Skin of body (tissue), 3 donors: ENCODE measurements at places on chromosomes 7 and 10.

DNA sequence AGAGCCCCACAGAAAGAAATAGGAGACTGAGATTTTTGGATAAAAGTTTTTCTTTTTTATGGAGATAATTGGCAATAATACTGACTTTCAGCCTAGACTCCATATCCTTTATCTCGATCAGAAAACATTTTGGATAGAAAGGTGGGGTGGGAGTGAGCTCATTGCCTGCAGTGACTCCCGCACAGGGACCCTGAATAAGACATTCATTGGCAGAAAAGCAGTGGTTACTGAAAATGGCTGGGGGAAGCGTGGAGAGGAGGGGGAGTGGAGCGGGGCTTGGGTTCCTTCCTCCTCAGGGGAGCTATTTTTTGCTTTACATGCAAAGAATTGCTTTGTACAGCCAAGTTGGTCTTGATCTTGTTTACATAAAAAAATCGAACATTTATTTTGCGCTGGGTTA lies 90.4 kb upstream of the BMPER start:
- DNase-seq = no peak

DNA sequence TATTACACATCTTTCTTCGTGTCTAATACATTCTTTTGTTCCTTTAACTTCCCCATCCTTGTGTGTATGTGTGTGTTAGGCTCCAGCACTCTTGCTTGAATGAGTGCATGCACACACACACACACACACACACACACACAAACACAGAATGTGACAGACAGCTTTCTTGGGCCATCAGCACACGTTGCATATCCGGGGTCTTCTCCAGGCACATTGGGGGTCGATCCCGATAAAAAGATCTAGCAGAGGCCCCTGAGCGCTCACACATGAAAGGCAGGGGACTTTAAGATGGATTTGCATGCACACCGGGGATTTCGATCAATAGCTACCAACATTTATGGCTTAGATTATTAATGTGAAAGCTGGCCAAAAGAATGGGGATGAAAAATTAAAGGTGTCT lies 4.5 kb downstream of the SKIDA1 start:
- no peak for DNase-seq

GRCh38 chr7:25894902-25895791 lies 256.9 kb upstream of the NFE2L3 start:
- peak; percentile 29 for DNase-seq

GRCh38 chr7:101216001-101216859 lies 1.2 kb downstream of the PLOD3 start:
- no peak for DNase-seq

DNA sequence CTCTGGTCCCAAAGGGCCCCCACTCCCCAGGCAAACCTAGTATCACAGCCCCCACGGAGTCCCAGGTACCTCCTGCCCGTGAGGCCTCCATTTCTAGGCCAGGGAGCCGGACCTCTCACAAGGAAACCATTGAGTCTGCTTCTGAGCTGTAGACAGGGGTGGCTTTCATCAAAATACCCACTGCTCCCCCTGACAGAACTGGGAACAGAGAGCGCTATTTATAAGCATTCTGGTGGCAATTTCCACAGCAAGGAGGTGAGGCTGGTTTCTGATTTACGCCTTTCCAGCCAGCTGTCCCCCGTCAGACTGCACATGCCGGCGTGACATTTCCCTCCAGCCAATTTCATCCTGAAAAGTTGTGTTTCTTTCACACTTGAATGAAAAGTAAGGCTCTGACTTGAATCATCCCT lies 407.5 kb upstream of the PRKCQ start:
- DNase-seq = peak; percentile 13

GRCh38 chr7:8015100-8015745 lies 46.6 kb downstream of the GLCCI1 start:
- DNase-seq = no peak

DNA sequence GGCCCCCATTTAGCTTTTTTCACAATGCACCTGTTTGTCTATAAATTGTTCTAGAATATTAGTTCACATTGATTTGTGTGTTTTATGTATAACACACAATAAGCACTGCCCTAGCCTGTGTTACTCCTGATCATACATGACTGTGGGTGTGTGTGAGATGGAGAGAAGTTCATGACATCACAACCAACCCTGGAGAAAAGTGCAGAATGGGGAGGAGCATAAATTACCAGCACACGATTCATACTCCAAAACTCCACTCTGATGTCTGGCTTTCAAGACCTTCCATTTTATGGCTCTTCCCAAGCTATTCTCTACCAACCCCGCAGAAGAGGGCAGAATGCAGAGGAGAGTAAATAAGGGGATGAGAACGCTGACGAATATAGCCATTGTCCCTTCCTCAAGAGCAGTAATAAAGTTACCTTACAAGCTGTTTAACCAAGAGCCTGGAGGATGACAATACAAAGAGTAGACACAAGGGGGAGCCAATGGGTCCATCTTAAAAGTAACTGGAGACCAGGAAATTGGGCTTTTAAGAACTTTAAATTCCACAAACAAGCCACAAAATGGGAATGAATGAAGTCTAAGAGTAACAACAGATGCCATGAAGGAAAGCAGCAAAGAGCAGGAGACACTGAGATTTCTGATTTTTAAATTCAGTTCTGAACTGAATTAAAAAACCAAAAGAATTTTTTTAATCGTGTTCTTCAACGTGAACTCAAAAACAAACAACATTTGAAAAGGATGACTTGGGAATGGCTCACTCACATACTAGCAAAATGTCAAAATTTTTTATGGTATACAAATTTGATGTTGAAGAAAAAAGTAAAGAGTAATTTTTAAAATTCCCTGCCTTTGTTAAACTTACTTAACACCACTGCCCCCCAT lies 159.6 kb downstream of the PARD3 start:
- peak; percentile 66 for DNase-seq

DNA sequence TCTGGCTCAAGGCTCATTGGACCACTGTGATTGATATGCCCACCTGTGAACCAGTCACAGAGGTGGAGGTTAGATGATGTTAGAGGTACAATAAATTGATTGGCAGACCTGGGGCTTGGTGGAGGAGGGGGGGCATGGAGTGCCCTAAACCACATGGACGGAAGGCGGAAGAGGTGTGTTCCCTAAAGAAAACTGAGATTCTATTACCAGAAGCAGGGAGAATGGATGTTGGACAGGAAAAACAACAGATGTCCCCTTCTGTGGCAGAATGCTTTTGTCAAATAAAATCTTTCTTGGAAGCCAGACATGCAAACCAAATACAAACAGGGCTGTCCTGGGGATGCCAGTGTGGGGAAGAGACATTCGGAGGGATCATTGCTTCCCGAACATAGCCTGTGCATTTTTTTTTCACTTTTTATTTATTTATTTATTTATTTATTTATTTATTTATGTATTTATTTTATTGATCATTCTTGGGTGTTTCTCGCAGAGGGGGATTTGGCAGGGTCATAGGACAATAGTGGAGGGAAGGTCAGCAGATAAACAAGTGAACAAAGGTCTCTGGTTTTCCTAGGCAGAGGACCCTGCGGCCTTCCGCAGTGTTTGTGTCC lies 433.9 kb downstream of the RPS24 start:
- DNase-seq = no peak

DNA sequence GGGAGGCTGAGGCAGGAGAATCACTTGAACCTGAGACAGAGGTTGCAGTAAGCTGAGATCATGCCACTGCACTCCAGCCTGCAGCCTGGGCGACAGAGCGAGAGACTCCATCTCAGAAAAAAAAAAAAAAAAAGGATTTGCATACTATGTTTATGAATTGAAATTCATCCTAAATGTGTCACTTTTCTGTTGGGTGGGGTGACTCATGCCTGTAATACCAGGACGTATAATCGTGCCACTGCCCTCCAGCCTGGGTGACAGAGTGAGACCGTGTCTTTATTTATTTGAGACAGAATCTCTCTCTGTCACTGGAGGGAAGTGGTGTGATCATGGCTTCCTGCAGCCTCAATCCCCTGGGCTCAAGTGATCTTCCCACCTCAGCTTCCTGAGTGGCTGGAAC lies 5.8 kb downstream of the ZNF212 start:
- DNase-seq = no peak

- no peak for DNase-seq
These were observed 54.0 kb upstream of the CACUL1 start for GRCh38 chr10:118808601-118809356.

GRCh38 chr7:1787241-1787640 lies 117.2 kb downstream of the ELFN1 start:
- no peak for DNase-seq

- DNase-seq = no peak
These were observed at the start of gene SLC13A4 for GRCh38 chr7:135728136-135728669. Gene SLC13A4, minus strand, starts transcription at chr7:135728186. Its CDS starts 690 bp downstream, at chr7:135727496.

DNA sequence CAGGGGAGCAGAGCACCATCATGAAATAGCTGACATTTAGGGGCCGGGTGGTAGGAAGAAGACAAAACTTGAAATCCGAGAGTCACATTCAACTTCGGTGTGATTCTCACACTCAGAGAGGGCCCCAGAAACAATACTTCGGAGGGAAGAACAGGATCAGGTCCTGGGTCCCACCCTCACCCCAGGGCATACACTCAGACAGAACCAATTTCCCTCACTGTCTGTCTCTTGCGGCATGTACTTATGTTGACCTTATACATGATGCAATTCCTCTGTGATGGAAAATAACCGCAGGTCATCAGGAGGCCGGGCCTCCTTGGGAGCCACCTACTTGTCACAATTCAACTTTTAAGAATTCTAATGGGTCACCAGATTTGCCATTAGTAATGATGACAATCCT lies 26.3 kb upstream of the HMX3 start:
- no peak for DNase-seq

DNA sequence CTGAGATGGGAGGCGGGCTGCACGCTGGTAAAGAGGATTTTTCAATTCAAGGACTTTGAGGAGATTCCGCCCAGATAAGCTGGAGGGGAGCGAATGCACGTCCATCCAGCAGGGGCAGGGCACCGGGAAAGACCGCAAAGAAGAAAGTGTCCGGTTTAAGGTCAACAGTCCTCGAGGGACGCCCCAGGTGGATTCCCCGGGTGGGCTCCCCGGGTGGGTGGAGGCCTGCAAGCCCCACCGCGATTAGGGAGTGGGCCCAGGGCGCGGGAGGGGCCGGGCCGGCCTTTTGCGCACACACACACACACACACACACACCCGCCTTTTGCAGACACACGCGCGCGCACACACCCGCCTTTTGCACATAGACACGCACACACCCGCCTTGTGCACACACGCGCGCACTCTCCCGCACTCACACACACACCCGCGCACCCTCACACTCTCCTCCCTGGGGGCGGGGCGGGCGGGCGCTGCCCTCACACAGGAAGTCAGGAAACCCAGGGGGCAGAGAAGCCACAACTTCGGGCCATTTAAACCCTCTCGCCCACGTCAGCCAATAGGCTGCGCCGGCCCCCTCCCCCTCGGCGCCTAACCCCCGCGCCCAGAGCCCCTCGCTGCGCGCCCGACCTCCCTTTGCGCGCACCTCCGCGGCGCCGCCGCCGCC lies 615 bp downstream of the ARHGAP12 start:
- peak; percentile 35 for DNase-seq

GRCh38 chr10:23375366-23375765 lies 30.8 kb upstream of the C10orf67 start:
- no peak for DNase-seq

DNA sequence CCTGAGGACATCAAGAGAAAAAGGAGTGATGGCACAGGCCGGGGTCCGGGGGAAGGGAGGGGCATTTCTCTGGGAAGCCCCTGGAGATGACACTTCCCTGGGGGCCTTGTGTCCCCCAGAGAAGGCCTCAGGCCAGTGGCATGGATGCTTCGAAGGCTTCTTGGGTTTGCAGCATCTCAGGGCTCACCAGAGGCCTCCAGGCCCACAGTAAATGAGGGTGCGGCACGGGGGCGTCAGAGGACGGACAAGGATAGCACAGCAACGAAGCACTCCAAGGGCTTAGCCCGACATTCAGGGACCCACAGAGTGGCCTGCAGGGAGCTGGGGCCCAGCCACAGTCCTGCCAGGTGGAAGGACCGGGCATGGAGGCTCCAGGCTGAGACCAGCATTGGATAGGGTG lies 71.6 kb downstream of the ADARB2 start:
- no peak for DNase-seq

DNA sequence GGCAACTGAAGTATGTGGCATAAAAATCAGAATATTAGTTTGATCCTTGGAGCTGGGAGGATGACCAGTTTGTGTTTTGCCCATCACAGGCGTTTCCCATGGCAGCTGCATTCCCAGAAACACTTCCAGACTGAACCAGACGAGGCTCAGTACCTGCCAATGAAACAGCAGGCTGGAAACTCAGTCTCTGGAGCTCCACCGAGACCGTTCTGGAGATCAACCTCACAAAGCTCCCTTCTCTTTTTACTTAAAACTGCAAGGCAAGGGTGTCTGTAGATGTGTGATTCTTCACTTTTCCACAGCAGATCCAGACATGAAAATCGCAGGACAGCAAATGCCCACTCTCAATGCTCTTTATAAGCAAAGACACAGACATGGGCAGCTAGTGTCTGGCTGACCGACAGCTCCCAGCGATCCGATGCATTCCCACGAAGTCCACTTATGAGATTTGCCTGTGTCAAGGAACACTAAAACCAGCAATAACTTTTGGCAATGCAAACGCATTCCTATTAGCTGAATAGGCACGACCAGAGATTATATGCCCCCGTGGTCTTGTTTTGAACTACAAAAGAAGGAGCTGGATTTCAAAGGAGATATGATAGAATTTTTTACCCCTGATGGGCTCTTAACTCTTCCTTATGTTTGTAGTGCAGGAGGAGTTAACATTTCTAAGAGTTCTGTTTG lies 72.6 kb downstream of the ADAM12 start:
- DNase-seq = no peak

GRCh38 chr7:29500719-29501118 lies 62.9 kb upstream of the PRR15 start:
- no peak for DNase-seq

DNA sequence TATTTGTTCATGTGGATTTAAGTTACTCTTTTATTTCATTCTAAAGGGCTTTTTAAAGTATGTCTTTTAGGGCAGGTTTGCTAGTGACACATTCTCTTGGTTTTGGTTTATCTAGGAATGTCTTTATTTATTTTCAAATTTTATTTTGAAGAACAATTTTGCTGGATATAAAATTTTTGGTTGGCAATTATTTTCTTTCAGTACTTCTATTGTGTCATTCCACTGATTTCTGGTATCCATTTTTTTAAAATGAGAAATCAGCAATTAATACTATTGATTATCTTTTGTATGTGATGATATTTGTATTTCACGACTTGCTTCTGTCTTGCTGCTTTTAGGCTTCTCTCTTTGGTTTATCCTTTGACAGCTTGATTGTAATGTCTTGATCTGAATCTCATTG lies 756.3 kb downstream of the INHBA start:
- no peak for DNase-seq

DNA sequence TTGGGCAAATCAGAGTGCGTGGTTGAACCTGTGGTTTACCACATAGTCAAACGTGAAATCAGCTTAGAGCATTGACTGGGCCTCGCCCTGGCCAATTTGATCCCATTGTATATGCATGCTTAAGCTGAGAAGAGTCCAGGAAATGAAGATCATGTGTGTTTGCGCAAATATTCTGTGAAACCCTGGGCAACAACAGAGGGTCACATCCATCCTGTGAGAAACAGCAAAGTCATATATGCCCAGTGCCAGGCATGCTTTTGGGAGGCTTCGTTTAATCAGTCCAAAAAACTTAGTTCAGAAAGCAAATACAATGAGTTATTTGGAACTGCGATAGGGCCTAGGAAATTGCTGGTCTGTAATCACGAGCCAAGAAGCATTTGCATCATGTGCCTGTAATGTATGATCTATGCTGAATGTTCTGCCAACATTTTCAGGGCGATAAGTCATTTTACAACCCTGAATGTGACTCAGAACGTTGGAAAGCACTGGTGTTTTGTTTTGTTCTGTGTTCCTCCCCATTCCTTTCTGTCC lies 412.1 kb upstream of the CELF2 start:
- peak; percentile 92 for DNase-seq

GRCh38 chr7:158448430-158449100 lies 139.1 kb downstream of the PTPRN2 start:
- no peak for DNase-seq

- no peak for DNase-seq
These were observed 13.1 kb downstream of the UMAD1 start for GRCh38 chr7:7653593-7654187.
